ENCODE measurements at places on chromosomes 12 and 14.

DNA sequence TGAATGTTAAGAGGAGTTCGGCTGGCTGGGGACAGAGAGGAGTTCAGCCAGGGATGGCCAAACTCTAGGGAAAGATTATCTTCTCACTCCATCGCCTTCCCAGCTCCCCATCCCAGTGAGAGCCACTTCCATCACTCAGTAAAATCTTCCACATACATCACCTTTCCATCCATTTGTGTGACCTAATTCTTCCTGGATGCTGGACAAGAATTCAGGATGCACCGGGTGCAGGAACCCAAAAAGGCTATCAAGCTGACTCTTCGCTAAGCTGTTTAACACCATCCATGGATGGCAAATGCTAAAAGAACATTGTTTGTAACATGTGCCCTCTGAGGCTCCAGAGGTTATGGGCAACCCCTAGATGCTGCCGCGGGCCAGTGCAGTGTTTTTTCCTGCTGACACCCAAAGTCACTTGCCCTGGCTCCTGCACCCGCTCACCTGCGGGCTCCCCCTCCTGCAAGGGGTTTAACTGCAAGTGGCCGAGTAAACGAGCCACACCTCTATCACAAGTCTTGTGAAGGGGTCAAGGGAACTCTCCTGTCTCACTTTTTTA lies 216.0 kb upstream of the NPAS3 start:
- DNase-seq: no peak

GRCh38 chr14:77003960-77004710 lies 24.4 kb downstream of the IRF2BPL start:
- DNase-seq: no peak

DNA sequence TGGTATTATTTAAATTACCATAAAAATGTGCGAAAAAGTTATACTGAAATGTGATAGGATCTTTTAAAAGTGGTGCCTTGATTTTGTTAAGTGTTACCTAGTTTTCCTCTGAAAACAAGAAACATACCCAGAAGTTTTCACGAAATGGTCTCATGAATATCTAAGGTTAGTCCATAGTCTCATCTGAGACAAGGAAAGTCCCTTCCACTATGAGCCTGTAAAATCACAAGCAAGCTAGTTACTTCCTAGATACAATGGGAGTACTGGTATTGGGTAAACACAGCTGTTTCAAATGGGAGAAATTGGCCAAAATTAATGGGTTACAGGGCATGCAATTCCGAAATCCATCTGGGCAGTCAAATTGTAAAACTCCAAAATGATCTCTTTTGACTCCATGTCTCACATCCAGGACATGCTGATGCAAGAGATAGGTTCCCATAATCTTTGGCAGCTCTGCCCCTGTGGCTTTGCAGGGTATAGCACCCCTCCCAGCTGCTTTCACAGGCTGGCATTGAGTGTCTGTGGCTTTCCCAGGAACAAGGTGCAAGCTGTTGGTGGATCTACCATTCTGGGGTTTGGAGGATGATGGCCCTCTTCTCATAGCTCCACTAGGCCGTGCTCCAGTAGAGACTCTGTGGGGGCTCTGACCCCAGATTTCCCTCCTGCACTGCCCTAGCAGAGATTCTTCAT lies 271.4 kb downstream of the NAV3 start:
- no peak for DNase-seq

DNA sequence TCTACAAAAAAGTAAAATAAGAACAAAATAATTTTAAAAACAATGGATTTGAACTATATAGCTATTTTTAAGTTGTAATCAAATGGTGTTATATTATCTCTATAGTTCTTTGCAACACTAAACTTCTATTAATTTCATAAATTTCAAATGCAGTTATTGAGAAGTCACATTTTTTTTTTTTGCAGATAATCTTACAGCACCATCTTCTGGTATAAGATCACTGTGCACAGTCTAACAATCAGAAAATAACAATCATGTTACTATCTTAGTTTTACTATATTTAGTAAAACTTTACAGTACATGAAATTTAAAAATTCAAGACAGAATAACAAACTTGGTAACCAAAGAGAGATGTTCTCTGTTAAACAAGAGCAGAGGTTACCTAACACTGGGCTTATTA lies 40.6 kb downstream of the GXYLT1 start:
- no peak for DNase-seq

GRCh38 chr12:118189741-118190191 lies 53.8 kb downstream of the PEBP1 start:
- DNase-seq: no peak

- no peak for DNase-seq
Measured at GRCh38 chr14:104724407-104724980, 465 bp downstream of the ADSS1 start.

- DNase-seq: no peak
Measured at GRCh38 chr12:16003460-16003859, 92.3 kb downstream of the DERA start.

- DNase-seq: no peak
Measured at GRCh38 chr12:113416091-113416754, 6.0 kb upstream of the SDSL start.

GRCh38 chr14:91873471-91874415 lies 6.4 kb upstream of the TC2N start:
- DNase-seq: peak; percentile 70

GRCh38 chr12:110224379-110225304 lies 56.4 kb upstream of the ATP2A2 start:
- DNase-seq: no peak

DNA sequence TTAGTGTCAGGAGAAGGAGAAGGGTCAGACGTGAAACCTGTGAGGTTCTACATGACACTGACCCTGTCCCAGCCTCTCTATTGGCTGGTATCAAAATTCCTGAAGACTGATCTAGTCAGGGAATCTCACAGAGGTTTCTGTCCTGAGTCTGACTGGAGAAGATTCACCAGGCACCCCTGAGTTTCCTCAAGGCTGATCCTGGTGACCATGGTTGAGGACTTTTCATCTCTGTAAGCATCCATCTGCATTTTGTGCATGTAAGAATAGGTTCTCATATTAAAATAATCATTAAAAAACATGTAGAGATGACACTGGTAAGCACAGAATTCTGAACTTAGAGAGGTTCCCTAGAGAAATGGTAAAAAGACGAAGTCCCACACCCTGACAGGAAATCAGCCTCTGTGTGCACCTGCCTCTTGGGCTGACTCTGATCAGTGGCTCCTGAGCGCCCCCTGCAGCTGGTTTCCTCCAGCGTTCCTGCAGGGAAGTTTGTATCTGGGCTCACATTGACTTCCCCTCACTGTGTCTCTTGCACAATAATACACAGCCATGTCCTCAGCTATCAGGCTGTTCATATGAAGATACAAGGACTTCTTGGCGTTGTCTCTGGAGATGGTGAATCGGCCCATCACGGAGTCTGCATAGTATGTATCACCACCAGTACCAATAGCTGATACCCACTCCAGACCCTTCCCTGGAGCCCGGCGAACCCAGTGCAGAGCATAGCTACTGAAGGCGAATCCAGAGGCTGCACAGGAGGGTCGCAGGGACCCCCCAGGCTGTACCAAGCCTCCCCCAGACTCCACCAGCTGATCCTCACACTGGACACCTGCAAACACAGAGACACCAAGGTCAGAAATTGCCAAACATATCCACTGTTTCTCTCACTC lies 991.9 kb downstream of the TMEM121 start:
- no peak for DNase-seq

GRCh38 chr12:53625373-53625945 lies 723 bp downstream of the ATF7 start:
- no peak for DNase-seq

GRCh38 chr14:74211945-74212580 lies 27.2 kb upstream of the VSX2 start:
- DNase-seq: no peak

GRCh38 chr14:68941820-68942219 lies 37.3 kb downstream of the ACTN1 start:
- no peak for DNase-seq

- DNase-seq: no peak
Measured at GRCh38 chr12:92561543-92561899, 141.3 kb upstream of the PLEKHG7 start.

GRCh38 chr12:75738486-75738885 lies 227.1 kb upstream of the KRR1 start:
- DNase-seq: peak; percentile 2

GRCh38 chr14:68008491-68008890 lies 188.9 kb downstream of the RAD51B start:
- no peak for DNase-seq

GRCh38 chr14:94904636-94905035 lies 134.7 kb upstream of the GSC start:
- no peak for DNase-seq

GRCh38 chr14:57833323-57833722 lies 32.6 kb downstream of the SLC35F4 start:
- no peak for DNase-seq

All from GM19239 (cell line).